Stimulated activated CD8-positive, alpha-beta memory T cell treated with anti-CD3 and anti-CD28 coated beads, Interleukin-7, amount 100 ng/mL, for 4 hours (primary cell): ENCODE measurements at places on chromosomes 4 and X.
A peak's percentile ranks its signal among the peaks of the same experiment; 100 is the strongest.

GRCh38 chrX:105553118-105553517 lies 269.2 kb upstream of the NRK start:
- DNase-seq = no peak

GRCh38 chr4:110107866-110108265 lies 90.5 kb downstream of the ELOVL6 start:
- no peak for DNase-seq

GRCh38 chrX:15856636-15857035 lies 2.0 kb upstream of the AP1S2 start:
- DNase-seq = no peak

- no peak for DNase-seq
Observed at GRCh38 chrX:151722241-151722846, 6.5 kb downstream of the FATE1 start.

DNA sequence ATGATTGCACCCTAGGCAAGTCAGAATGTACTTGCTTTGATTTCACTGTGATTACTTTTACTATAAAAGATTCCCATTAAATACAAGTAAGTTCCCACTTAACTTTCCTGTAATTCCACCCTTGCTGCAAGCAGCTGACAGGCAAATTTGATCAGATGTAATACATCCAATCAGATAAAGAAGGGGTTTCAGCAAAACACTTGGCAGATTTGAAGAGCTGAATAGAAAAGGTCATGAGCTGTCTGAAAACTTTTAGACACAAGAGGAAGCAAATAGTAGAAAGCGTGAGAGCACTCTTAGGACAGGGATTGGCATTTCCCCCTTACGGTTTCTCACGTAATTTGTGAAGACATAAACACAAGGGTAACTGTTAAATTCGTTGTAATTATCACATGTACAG lies 22.8 kb downstream of the HSD17B13 start:
- DNase-seq = no peak

GRCh38 chr4:152014280-152014679 lies 253.5 kb upstream of the GATB start:
- no peak for DNase-seq

- DNase-seq = no peak
Observed at GRCh38 chr4:83112678-83113428, 1.7 kb downstream of the PLAC8 start.

- no peak for DNase-seq
Observed at GRCh38 chr4:57554556-57555092, 444.4 kb upstream of the IGFBP7 start.

DNA sequence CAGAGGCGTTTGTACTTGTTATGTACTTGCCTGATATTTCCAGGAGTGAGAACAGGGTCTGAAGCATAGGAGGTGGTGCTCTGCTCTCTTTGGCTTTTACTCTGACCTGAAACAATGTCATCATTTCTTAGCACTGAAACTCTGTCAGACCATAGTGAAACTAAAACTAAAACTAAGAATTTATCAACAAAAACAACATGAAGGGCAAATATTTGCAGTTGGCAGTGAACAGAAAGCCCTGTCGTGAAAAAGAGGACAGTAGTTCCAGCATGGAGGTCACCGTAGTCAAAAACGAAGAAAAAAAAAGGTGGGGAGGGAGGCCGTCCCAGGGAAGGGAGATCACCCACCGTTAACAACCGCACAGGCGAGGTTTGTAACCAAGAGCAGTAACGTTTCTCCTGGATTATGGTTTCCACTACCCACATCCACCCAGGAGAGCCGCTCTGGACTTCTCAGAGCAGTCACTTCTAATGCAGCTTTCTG lies 97.5 kb downstream of the ANK2 start:
- DNase-seq = no peak

DNA sequence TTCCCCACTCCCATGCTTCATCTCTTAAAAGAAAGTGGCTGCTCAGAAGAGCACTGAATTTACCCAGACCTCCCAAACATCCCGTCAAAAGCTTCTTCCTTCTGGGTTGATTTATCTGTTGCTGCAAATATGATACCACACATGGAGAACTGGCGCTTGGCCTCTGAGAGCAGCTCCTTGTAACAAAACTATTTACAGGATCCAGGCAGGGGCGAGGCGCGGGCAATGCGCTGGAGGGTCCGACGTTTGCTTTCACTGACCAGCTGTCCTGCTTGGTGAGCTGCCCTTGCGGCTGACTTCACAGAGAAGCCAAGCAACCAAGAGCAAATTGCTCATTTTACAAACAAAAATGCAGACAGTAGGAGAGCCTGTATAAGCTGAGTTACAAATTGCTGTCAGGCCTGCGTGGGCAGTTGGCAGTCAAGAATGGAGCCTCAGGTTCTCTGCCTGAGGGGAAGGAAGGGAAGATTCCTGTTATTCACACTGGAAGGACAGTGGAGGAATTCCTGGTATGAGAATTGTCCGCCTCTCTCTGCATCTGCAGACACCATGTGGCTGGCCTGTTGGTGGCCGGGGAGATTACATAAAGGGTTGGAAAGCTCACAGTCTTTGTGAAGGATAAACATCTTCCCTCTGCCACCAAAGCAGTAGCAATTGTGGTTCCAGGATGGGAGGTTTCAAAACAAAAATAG lies 192.2 kb upstream of the LEF1 start:
- DNase-seq = no peak

DNA sequence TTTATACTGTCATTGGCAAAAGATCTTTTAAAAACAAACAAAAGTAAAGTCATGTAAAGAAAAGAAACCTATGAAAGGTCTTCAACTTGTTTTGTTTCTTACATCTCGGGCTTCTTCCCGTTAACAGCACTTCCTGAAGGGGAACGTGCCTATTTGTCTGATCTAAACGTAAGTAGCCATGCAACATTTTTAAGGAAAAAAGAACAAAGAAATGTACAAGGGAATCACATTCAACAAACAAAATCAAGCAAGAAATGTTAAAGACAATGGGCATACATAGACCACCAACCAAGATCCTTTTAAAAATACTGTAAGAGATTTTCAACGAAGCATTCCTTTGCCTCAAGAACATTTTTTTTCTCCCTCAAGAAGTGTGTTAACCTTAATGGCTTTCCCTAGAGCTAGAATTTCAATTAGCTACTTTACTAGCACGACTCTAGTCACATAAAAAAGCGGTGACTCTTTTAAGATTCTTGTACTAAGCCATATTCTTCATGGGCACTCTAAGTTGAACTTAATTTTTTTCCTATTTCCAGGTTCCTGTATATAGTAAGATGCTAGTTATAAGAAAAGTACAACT lies 112.0 kb upstream of the TTC29 start:
- DNase-seq = no peak

GRCh38 chr4:102564399-102565059 lies 63.4 kb downstream of the NFKB1 start:
- DNase-seq = no peak

DNA sequence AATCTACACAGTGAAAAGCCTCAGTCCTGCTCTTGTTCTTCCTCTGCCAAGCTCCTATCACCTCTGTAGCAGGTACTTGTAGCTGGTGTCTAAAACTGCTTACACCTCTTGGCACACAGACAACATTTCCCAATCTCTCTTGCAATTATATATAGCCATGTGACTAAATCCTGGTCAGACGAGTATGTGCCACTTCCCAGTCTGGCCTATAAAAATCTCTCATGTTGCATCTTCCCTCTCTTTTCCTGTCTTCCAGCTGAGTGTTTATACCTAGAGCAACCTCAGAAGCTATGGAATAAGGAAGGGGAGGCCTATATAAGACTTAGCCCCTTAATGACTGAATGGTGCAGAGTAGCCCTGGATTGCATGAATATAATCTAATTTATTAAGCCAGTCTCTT lies 105.8 kb downstream of the RNF150 start:
- no peak for DNase-seq

DNA sequence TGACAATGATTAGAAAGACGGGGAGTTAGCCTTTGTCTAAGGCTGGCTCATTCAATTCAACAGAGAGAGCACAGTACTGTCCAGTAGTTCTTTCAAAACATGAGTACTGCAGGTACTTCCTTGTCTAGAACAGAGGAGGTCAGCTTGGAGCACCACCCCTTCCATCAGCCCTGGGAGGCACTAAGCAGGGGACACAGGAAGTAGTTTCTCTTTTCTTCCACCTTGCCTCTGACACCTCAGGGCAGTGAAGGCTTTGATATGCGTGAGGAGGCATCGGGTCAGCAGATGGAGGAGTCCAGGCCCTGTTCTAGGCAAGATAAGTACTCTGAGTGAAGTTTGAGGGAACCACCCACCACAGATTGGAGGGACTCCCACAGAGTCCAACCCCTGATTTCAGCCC lies 33.1 kb downstream of the MAGEB10 start:
- no peak for DNase-seq

- DNase-seq = no peak
Observed at GRCh38 chr4:7218686-7219085, 26.3 kb downstream of the SORCS2 start.

DNA sequence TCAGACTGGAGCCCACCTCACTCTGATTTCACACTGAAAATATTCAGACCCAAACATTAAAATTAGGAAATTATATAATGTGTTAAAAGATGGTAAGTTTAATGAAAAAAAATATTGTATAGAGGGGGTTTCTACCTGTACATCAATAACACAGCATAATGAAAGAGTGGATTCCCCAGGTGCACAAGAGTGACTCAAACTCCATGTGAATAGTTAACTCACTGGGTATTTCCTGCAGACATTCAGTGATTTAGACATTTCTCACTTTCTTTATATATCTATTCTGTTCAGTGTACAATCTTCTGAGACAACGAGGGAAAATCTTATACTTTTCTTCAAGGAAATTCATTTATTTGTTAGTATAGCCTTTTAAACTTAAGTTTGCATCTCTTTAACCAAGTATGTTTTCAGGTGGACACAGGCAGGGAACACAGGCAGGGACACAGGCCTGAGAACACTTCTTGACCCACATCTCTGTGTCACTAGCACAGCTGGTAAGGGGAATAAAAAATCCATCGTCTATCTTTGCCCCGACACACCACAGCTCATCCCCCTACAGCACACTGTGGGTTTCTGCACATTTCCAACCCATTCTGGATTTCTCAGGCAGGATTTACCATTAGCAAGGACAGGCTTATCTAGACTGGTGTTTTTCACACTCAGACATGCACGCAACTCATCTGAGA lies 525.5 kb upstream of the BOD1L1 start:
- DNase-seq = no peak

DNA sequence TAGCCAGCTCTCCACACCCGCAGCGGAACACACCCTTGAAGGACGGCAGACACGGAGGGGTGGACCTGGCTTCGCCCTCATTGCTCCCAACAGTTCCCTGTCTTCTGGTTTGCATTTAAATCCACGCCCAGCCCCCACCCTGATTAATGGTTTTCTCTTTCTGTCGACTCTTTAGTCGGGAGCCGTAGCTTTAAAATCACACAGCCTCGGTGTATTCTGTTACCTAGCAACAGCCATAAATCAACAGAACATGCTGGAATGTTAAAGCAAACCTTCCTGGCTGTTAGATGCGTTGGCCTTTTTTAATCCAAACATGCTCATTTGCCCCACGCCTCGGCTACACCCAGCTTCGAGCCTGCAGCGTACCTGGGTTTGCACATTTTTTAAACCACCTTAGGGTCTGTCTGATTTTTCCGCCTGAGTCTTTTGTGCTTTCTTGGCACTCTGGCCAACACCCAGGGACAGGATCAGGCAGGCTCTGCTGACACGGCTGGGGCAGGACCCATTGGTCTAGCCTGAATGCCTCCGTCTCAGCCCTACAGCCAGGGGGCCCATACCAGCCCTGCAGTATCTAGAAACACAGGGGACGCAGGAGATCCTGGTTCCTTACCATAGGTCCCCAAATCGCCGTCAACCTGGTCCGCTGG lies 21.4 kb upstream of the PPP2R2C start:
- DNase-seq = no peak

- DNase-seq = no peak
Observed at GRCh38 chr4:112076919-112077608, 68.2 kb upstream of the FAM241A start.

DNA sequence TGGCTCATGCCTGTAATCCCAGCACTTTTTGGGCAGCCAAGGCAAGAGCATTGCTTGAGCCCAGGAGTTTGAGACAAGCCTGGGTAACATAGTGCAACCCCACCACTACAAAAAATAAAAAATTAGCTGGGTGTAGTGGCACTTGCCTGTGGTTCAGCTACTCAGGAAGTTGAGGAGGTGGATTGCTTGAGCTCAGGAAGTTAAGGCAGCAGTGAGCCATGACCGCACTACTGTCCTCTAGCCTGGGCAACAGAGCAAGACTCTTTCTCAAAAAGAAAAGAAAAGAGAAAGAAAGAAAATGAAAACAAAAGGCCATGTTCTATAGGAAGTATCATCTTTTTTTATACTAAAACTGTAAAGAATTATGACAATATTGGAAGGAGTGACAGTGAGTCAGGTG lies 38.5 kb downstream of the NEK1 start:
- DNase-seq = no peak

DNA sequence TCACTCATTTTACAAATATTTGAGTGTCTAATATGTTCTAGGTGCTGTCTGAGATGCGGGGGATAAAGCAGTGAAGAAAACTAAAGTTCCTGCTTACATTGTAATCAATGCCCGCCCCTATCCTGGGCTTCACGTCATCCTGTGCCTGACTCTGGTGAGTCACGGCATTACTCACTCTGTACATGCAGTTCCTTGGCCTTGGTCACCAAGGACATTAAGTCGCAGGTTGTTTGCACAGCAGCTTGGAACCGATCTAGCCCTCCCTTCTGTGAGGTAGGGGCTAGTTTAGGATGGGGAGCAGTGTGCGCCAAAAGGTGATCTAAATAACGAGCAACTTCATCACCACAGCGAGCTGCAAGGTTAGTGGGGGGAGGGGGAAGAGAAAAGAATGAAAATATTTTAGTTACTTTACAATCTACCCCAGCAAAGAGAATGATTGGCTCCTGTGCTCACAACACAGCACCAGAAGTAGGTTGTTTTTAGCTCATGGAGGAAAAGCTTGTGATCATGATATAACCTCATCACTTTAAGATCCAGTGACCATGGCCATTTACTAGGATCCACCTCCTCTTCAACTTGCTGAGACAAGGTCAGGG lies 48.0 kb upstream of the HDAC8 start:
- DNase-seq = peak; percentile 0

- DNase-seq = no peak
Observed at GRCh38 chrX:140948827-140949226, 53.6 kb upstream of the SPANXB1 start.

- DNase-seq = no peak
Observed at GRCh38 chr4:161629694-161630441, 533.9 kb downstream of the FSTL5 start.

DNA sequence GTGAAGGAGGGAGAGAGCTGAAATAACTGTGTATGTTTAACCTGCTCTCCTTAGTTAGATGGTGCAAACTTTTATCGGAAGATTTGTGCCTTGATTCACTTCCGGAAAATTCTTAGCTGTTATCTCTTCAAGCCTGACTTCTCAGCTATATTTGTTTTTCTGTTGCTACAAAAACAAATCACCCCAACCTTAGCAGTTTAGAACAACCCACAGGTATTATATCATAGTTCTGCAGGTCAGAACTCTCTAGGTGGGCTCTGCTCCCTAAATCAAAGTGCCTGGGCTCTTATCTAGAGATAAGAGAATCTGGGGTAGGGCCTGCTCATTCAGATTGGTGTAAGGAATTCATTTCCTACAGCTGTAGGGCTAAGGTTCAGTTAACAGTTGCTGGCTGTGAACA lies 15.1 kb upstream of the CEP135 start:
- no peak for DNase-seq
